ENCODE measurements at places on chromosomes 1 and 21.

DNA sequence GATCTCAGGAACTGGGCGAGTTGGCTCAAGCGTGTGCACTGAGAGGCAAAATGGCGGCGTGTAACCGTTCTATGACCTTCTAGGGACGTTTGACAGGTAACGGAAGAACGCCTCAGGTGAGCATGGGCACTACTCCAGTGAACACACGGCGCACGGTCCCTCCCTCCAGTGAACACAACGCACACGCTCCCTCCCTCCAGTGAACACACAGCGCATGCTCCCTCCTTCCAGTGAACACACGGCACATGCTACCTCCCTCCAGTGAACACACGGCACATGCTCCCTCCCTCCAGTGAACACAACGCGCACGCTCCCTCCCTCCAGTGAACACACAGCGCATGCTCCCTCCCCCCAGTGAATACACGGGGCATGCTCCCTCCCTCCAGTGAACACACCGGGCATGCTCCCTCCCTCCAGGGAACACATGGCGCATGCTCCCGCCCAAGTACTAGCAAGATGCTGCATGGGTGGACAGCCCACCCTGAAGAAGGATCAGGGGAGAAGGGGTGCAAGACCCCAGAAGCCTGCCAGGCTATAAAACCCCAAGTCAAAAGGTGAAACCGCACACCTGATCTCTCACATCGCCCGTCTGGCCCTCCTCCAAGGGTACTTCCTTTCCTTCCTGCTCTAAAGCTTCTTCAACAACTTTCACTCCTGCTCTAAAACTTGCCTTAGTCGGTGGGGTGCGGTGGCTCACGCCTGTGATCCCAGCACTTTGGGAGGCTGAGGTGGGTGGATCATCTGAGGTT is 3.5 kb downstream of the C1orf159 start:
- DNase-seq = no peak

- peak; percentile 74 for DNase-seq
These were observed 11.6 kb downstream of the ENO1 start for GRCh38 chr1:8866792-8867415.

GRCh38 chr1:41925712-41926111 is 7.0 kb upstream of the HIVEP3 start:
- no peak for DNase-seq

- no peak for DNase-seq
These were observed 30.5 kb upstream of the RC3H1 start for GRCh38 chr1:174052621-174053020.

DNA sequence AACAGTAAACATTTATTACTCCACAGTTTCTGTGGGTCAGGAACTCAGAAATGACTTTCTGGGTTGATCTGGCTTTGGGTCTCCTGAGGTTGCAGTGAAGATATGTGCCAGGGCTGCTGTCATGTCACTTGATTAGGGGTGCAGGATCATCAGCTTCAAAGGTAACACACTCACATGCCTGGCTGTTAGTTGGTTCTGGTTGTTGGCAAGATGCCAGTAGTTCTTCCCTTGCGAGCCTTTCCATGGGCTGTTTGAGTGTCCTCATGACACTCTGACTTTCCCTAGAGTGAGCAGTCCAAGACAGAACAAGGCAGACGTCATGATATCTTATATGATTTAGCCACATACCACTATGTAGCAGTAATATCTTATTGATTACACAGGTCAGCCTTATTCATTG is 1.8 kb downstream of the SWT1 start:
- DNase-seq = no peak

DNA sequence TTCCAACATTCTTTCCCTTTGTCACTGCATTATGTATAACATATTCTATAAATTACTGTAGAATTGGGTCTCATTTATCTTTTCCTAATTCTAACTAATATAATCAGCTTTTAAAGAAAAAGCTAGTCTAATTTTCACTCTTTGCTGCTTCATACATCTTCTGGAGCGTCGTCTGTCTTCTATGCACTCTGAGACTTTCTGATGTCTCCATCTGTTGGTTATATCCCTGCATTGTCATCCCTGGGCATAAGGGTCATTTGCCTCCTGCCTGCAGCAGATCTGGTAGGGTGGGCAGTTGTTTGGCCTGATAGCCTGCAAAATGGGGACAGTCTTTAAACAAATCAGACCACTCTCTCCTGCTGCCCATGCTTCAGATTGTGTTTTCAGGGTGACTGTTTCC is 40.8 kb upstream of the DYNLT5 start:
- DNase-seq = no peak

GRCh38 chr1:156053768-156054499 is at the start of gene UBQLN4:
Gene UBQLN4, minus strand, starts transcription at chr1:156053798. Its CDS starts 97 bp downstream, at chr1:156053701.
- peak; percentile 87 for DNase-seq

DNA sequence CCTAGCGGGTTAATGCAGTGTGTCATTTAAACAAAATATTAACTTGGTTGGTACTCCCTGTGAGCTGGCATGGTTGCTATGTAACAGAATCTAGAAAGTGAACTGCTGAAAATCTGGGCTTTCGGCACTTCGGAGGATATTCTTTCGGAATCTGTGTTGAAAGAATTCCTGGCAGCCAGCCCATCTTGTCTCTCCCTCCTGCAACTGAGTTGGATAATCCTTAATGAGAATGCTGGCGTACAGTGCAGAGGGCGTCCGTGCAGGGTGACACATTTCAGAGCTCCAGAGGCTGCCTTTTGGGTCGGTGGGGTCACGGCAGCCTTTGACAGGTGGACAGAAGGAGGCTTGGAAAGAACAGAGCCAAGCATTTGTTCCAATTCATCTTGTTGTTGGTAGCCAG is 3.7 kb downstream of the KAZN start:
- DNase-seq = no peak

DNA sequence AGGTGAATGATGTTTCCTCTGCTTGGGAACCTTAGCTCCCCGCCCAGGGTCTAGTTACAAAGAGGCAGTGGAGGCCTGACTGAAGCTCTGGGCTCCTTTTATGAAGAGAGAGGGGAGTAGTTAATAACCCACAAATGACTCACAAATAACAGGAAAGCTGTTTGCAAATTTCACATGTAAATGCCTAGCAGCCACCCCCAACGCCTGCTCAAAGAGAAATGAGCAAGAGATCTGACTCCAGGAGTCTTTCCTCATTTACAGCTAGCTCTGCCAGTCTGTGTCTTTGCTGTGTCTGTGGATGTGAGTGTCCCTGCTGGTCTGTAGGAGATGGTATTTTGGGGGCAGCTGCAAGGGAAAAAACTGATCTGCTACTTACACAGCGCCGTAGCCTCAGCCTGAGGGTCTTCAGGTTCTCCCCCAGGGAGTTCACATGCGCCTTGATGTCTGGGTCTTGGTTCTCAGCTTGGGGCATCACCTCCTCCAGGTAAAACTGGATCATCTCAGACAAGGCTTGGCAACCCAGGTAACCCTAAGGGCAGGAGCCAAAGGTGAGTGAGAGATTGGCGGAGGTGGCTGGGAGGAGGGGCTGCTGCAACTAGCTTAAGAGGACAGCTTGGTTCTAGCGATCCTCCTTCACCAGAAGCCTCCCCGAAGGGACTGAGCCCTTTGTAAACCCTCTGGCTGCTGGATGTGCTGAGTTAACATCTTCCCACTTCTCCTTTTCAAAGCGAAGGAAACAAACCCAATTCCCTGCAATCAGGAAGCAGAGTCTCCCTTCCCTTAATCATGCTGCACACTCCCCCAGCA is at the start of gene IL19:
Gene IL19 (plus strand): TSS at position 243 of the 807 bp plus-strand sequence. CDS start 65,890 bp downstream, outside the sequence.
- no peak for DNase-seq

DNA sequence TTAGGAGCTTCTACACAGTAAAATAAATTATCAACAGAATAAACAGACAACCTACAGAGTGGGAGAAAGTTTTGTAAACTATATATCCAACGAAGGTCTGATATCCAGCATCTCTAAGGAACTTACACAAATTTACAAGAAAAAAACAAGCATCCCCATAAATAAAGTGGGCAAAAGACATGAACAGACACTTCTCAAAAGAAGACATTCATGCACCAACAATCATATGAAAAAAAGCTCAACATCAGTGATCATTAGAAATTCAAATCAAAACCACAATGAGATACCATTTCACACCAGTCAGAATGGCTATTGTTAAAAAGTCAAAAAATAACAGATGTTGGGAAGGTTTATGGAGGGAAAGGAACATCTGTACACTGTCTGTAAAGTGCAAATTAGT is 526.4 kb upstream of the CAMK1G start:
- DNase-seq = no peak

GRCh38 chr1:204703826-204704612 is 18.5 kb upstream of the LRRN2 start:
- DNase-seq = no peak

GRCh38 chr1:156001662-156002171 is 19.0 kb downstream of the SSR2 start:
- no peak for DNase-seq

DNA sequence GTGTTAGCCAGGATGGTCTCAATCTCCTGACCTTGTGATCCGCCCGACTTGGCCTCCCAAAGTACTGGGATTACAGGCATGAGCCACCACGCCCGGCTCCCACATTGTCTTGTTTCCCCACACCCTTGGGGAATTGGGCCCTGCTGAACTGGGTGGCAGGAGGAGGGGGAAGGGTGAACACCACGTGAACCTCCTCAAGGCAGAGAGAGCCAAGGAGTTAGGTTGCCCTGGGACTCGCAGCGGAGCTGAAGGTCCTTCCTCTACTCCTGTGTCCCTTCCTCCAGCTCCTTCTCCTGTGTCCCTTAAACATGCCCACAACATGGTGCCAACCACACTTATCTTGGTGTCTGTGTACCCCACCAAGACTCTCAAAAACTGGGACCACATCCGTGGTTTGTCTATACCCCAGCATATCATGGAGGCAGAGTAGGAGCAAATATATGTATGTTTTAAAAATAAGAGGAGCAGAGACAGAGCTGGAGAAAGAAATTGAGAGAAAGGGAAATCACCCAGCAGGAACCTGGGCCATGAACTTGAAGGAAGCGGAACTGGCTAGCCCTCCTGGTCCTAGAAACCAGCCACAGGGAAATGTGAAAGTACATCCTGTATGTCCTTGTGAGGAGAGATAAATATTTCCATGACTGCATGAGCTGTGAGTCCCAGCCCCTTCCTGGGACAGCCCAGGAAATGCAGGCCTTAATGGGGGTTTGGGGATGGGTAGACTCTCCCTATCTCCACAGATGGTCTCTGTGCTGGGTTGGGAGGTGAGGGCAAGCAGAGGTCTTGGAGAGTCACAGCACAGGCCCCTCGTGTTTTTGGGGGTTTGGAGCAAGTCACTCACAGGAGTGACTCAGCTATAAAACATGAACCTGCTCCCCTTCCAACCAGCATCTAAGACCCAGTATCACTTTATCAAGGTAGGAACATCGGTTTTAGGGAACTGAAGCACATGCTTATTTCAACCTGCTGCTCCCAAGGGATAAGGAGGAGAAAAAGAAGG is 9.4 kb upstream of the TAL1 start:
- DNase-seq = no peak

- no peak for DNase-seq
These were observed 33.2 kb downstream of the OTUD7B start for GRCh38 chr1:149977345-149977744.

GRCh38 chr1:107692580-107693345 is 272.2 kb downstream of the VAV3 start:
- no peak for DNase-seq

- peak; percentile 72 for DNase-seq
These were observed 5.1 kb upstream of the LAMTOR5 start for GRCh38 chr1:110412576-110412975.

- no peak for DNase-seq
These were observed 12.6 kb downstream of the FALEC start for GRCh38 chr1:150528196-150528595.

DNA sequence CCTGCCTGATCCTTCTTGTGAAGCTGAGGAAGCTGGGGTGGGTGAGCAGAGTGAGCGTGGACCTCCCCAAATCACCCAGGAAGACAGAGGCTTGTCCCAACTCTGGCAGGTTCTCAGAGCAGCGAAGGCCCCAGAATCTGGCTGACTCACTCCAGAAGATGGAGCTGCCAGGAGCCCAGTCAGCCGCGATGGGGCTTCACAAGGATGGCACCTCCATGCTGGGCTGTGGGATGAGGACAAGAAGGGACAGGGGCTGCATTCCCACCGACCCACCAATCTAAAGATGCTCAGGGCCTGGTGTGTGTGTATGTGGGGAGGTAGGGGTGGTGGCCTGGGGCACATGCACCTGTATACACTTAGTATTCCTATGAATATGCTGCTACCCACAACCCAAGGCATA is 52.9 kb downstream of the ATP1A1 start:
- no peak for DNase-seq

- DNase-seq = no peak
These were observed 24.1 kb upstream of the MPZL1 start for GRCh38 chr1:167697667-167698141.

- DNase-seq = no peak
These were observed 34.8 kb downstream of the ANKRD13C start for GRCh38 chr1:70319750-70320149.

DNA sequence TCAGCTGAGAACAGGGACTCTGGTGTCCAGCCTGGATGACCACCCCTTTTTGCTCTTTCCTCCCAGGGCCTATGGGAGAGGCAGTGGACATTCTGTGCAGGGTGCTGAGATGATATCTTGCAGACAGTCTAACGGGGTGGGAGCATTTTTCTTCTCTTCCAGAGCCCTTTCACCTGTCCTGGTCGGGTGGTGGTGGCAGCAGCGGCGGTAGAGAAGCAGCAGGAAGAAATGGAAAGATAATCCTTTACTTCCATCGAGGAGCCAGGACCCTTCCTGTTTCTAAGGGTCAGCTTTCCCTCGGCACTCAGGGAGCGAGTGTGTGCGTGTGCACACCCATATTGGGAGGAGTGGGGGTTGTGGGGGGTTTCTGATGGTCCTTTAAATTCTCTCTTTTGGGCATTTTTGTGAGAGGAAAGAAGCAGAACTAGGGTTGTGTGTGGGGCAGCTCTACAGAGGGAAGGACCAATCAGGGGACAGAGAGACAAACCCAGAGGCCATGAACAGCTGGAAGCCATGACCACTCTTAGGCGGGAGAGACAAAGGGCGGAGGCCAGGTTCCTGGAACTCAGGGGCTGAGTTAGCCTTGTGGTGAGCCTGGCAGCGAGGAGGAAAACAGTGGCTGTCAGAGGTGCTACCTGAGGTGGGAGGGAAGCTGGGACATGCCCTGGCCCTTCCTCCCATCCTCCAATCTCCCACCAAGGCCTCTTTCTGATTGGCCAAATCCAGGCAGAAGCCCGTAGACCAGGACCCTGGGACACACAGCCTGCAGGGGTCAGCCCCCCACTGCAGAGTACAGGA is 31.2 kb upstream of the CSF3R start:
- DNase-seq = no peak

- DNase-seq = no peak
These were observed 17.2 kb downstream of the PGBD5 start for GRCh38 chr1:230408971-230409370.

- DNase-seq = no peak
These were observed 545.2 kb downstream of the MRPL39 start for GRCh38 chr21:25062061-25062460.
